ENCODE measurements at places on chromosomes 13 and 19.

DNA sequence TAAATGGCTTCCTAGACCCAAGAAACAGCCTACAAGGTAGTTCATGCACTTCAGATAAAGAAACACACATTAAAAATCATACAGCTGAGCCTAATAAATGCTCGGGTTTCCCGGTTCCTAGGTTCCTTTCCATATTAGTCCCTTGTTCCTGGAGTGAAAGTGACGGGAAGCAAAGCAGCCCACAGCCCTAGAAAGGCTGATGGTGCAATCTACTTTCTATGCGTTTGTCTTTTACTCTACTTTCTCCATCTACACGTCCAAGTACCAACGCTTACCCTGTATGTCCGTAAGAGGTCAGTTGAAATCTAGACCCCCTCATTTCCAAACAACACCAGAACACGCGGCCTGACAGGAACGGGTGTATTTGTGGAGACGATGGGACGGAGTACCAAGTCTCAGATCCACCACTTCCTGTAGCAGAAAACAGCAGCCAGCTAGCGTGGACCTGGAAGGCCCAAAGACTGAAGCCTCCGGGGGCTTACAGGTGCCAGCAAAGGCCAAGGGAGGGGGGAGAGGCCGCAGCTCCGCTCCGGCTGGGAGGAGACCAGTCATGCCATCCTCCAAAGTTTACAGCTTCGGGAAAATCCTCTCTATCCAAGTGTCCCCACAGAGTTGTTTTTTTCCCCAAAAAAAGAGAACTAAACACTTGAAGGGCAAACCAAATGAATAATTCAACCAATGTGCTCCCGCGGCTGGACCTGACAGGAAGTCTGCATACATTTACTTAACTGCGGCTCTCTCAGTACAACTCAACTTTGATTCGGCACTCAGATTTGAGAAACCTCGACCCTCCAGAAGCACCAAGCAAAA lies 34.1 kb downstream of the STK24 start:
- DNase-seq: peak; percentile 35

GRCh38 chr19:11663181-11663591 lies 65.9 kb downstream of the ZNF627 start:
- DNase-seq: no peak

- DNase-seq: no peak
Measured at GRCh38 chr13:86877441-86877840, 793.7 kb upstream of the SLITRK5 start.

- DNase-seq: no peak
Measured at GRCh38 chr13:42140494-42140893, 92.0 kb downstream of the DGKH start.

DNA sequence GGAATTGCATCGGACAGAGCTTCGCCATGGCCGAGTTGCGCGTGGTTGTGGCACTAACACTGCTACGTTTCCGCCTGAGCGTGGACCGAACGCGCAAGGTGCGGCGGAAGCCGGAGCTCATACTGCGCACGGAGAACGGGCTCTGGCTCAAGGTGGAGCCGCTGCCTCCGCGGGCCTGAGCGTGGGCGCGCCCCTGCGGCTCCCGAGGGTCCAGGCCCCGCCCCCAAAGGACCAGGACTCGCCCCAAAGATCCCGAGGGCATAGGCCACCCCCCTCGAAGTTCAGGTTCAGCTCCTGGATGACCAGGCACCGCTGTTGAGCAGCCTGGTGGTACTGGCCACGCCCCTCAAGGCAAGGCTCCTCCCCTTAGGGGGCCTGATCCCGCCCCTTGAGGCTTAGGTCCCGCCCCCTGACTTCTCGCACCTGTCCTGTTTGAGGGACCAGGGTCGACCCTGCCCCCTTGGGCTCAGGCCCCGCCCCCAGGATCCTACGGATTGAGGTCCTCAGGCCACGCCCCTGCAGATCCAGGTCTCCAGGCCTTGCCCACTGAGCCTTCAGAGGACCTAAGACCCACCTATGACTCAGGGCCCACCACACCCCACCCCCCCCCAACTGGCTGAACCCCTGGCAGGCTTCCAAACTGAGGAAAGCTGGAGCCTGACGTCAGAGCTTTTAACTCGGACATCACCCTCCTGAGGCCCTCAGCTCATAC lies 43.1 kb downstream of the CYP4F22 start:
- peak; percentile 47 for DNase-seq

DNA sequence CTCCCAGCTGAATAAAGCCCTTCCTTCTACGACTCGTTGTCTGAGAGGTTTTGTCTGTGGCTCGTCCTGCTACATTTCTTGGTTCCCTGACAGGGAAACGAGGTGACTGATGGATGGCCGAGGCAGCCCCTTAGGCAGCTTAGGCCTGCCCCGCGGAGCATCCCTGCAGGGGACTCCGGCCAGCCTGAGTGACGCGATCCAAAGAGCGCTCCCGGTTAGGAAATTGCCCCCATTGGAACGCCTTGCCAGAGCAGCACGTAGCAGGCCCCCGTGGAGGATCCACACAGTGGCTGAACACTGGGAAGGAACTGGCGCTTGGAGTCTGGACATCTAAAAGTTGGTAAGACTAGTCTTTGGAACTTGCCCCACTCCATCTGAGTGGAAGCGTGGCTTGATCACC lies 296.8 kb upstream of the SGCG start:
- DNase-seq: no peak

DNA sequence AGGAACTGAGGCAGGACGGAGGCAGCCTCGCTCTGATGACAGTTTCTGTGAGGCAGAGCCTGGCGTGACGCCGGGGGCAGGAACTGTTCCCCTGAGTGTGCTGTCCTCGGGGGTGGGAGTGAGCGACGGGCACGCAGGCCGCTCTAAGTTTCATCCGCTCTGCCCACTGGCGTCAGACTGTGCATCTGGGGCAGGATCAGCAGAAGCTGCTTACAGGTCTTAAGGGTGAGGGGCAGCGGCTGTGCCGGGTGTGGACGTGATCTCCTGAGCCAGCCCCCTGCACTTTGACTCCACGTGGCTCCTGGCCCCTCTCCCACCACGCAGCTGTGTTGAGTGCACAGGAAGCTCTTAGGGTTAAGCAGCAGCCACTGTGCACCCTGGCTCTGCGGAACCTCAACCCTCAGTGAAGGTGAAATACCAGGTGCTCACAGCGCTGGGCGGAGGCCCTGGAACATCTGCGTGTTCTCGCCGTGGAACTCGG lies 1.5 kb downstream of the GRK1 start:
- DNase-seq: no peak

DNA sequence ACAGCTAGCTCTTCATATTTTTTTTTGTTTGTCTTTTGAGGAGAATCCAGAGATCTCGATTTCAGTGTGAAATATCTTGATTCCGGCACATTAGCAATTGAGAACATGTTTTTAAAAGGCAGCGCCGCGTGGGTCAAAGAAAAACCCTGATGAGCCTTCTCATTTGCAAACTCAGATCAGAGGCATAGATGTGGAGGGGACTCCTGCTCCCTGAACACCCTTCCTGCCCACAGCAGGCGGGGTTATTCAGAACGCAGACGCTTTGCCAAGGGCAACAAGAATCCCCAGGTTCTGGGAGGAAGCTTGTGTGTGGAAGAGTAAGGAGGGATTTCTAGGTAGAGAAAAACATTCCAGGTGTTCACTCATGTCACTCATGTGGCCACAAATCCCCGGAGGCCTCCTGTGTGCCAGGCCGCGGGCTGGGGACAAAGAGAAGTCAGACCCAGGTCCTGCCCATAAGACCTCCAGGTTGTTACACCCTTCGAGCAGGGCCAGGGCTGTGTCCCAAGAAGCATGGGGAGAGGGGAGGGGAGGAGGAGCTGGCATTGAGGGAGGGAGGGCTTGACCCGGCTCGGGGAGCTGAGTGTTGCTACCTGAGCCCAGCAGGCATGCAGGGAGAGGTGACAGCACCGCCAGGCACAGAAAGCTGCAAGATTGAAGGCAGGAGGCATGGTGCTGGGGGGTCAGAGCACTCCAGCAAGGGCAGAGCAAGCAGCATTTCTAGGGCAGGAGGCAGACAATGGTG lies 15.9 kb upstream of the IGLON5 start:
- no peak for DNase-seq

GRCh38 chr13:20142927-20143480 lies 17.8 kb downstream of the GJA3 start:
- no peak for DNase-seq

DNA sequence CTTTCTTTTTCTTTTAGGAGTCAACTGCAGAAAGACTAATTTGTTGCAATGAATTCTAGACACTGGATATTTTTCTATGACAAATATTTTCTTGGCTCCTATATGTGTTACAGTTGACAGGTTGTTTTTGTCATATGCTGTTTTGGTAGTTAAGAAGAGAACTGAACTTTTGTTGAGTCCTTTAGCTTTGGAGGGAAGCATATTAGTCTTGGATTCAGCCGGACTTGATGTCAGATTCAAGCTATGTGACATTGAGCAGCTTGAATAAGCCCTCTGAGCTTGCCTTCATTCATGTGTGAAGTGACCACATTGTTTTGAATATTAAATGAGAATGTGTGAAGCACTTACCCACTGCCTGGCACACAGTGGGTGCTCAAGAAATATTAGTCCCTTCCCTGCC lies 181.9 kb upstream of the RNF113B start:
- no peak for DNase-seq

DNA sequence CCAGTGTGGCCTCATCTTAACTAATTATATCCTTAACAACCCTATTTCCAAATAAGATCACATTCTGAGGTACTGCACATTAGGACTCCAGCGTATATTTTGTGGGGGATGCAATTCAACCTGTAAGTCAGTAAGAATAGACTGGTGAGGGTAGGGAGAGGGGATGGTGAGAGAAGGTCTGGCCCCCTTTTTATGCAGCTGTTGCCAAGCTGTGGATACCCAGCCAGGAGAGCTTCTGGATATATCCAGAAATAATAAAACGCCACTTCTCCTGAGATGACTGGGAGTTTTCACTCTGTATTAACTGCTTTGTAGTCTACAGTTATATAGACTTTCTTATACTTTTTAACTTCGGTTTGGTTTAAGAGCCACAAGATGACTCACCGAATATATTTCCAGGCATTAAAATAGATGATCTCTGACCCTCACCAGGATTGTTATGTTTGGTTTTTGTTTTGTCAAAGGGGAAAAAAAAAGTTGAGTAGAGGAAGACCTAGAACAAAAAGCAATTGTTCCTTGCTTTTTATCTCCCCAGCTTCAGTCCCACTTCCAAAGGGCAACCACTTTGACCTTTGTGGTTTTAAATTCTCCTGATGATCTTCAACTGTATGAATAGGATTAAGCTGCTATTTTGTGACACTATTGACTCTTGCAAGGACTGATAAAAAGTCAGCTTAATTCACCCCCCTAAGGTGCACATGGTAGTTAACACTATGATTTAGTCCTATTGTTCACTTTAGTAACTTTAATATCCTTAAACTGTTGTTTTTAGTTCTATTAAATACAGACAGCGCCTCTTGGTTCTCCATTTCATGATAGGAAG lies 3.1 kb upstream of the NEK3 start:
- DNase-seq: peak; percentile 14

DNA sequence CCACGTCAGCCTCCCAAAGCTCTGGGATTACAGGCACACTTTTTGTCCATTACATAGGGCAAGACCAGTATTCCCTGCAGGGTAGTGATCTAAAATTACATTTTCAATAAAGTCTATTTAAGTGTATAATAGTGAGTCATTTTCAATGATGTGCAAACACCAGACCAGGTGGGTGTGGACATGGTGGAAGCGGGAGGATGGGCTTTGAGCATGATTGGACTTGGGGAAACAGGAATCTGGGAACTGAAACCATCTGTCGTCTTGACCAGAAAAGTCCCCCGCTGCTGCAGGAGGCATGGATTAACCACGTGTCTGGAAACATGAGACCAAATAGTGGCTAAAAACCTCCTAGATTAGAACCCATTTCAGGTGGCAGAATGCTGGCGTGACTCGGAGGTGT lies 4.9 kb downstream of the FXYD3 start:
- peak; percentile 80 for DNase-seq

GRCh38 chr19:47124937-47125668 lies 5.5 kb upstream of the SAE1 start:
- DNase-seq: peak; percentile 81

GRCh38 chr13:50713523-50714248 lies 129.8 kb downstream of the DLEU7 start:
- peak; percentile 78 for DNase-seq

Measured in GM23248 (cell line).